ENCODE measurements at places on chromosomes 12 and 14.

DNA sequence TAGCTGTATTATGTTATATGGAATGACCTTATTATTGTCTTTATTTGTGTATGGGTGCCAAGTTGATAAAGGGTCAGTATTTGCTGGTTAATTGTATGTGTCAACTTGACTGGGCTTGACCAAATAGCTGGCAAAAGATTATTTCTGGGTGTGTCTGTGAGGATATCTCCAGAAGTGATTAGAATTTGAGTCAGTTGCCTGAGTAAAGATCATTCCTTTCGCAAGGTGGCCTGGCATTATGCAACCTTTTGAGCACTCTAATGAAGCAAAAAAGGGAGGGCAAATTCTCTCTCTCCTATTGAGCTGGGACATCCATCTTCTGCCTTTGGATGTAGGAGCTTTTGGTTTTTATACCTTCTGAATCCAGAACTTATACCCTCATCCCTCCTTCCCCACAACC, 82.2 kb downstream of the ATXN7L3B start:
- DNase-seq, result no peak

DNA sequence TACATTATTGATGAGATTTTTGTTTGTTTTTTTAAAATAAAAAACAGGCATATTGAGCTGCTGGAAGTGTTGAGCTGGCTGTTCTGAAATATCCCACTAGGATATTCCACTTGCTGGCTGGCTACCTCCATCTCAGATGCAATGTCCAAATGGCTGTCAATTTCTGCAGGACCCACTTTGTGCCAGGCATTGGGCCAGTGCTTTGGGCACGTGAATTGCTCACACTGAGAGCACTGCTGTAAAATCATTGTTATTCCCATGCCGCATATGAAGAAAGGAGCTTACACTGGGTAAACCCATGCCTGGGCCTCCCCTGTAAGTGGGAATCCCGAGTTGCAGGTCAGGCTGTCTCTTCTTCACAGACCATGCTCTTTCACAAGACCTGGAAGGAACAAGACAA, 56.7 kb downstream of the RGS6 start:
- DNase-seq, result no peak

- no peak for DNase-seq
Measured at GRCh38 chr14:99472937-99473336, 7.7 kb downstream of the SETD3 start.

DNA sequence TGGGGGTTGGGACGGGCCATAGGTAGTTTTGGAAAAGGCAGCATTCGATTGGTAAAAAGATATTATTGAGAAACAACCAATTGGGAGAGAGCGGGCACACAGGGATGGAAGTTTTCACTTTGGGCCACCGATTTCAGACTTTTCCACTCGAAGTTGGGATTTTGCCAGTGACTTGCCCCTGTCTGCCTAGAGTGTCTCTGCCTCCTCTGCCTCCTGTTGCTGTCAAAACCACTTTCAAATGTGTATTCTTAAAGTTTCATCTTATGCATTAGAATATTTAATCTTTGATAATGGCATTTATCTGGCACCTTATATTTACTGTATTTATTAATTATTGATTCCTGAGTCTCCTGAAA, 182.3 kb downstream of the FUT8 start:
- DNase-seq, result no peak

- DNase-seq, result no peak
Measured at GRCh38 chr12:114355389-114356088, 50.4 kb downstream of the TBX5 start.

- DNase-seq, result no peak
Measured at GRCh38 chr12:12534166-12534866, 28.3 kb downstream of the DUSP16 start.

GRCh38 chr12:41442896-41443295, 254.8 kb downstream of the PDZRN4 start:
- no peak for DNase-seq

All from stimulated activated CD4-positive, alpha-beta T cell treated with anti-CD3 and anti-CD28 coated beads, Interleukin-1b, Interleukin-23, amount 100 ng/mL, for 4 hours (primary cell).